ENCODE measurements at places on chromosomes 5 and 9.

DNA sequence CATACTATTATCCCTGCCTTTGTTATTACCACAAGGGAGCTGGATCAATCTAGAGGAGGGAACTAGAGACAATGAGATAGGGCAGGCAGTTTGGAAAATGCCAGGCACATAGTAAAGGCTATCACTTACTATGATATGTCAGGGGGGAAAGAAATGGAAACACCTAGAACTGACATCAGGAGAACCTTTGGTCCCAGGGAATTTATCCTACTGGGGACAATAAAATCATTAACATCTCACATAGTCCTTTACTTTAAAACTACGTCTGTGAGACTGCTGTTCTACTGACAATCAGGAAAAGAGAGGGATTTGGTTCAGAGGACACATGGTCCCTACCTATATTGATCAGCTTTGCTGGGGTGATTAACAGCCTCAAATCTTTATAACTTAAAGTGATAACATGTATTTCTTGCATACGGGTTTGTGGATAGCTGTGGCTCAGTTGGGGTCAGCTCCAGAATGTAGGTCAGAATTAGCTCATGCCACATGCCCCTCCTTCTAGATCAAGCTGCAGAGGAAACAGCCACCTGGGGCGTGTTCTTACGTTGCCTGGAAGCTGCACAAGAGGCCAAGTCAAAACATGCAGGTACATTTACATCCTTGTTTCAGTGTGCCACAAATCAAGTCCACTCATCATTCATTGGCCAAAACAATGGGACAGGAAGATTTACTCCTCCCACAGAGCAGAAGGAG, 43.9 kb upstream of the ALDOB start:
- no peak for DNase-seq

GRCh38 chr5:123427281-123427680, 4.1 kb upstream of the CEP120 start:
- DNase-seq, result no peak

- no peak for DNase-seq
These were observed 192.6 kb upstream of the PRDM9 start for GRCh38 chr5:23314827-23315226.

DNA sequence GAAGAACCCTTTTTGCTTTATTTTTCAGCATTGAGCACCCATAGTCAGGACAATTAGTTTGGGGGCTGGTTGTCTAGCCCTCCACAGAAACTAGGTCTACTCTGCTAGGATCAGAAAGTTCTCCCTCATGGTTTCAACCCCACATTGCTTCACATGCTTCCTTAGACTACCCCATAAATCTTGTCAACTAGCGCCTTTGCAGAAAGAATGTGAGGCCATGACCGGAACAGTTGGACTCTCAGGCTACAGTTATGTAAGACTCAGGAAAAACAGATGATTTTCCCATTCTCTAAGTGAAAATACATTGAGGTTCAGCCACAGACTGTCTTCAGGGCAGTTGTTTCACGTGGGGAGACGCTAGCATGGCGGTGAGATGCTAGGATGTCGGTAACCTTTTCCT, 255.6 kb downstream of the NR3C1 start:
- no peak for DNase-seq

GRCh38 chr9:37220971-37221370, 100.6 kb downstream of the ZCCHC7 start:
- no peak for DNase-seq

- no peak for DNase-seq
These were observed 36.1 kb upstream of the NXNL2 start for GRCh38 chr9:88498880-88499279.

DNA sequence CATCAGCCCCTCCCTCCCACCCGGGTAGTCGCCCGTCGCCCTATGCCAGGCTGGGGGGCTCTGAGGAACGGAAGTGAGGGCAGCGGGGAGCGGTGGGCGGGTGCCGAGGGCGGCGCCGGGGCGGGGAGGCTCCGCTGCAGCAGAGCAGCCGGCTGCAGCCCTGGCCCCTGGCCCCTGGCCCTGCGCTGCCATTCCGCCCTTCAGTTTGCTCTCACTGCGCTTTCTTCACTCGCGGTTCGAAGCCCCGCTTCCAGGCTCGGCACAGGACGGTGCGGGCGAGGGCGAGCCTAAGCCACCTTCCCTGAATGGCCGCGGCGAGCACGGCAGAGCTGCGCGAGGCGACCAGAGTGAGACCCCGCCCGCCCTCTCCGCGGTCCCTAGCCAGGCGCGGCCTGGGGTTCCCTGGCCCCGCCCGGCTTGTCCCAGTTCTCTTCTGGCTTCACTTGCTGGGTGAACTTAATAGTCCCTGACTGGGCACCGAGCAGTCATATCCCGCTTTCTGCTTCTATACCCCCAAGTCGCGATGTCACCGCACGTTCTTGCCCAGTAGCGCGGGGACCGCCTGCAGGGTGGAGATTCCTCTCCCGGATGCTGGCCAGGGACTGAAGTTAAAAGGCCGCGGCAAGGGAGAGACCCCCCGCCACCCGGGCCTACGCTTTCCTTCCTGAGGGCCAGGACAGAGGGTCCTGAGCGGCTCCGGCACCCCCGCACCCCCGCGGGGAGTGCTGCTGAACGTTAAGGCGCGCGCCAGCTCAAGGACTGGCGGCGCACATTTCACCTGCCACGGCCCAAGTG, 623 bp upstream of the TRIM36 start:
- DNase-seq, result no peak

DNA sequence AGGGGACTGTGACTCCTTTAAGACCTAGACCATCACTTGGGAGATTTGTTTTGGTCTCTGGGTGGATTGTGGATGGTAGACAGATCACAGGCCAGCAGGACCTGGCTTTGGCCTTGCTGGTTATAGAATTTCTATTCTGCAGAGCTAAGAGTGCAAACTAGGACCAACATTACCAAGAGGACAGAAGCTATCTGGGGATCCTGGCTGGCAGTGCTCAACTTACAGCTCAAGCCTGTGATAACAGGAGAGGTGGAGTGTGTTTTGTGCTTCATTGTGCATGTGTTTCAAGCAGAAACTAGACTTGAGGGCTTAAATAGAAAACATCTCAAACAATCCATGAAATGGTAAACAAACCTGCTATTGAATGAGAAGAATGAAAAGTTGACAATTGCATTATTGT, 106.7 kb downstream of the ZNF462 start:
- DNase-seq, result no peak

DNA sequence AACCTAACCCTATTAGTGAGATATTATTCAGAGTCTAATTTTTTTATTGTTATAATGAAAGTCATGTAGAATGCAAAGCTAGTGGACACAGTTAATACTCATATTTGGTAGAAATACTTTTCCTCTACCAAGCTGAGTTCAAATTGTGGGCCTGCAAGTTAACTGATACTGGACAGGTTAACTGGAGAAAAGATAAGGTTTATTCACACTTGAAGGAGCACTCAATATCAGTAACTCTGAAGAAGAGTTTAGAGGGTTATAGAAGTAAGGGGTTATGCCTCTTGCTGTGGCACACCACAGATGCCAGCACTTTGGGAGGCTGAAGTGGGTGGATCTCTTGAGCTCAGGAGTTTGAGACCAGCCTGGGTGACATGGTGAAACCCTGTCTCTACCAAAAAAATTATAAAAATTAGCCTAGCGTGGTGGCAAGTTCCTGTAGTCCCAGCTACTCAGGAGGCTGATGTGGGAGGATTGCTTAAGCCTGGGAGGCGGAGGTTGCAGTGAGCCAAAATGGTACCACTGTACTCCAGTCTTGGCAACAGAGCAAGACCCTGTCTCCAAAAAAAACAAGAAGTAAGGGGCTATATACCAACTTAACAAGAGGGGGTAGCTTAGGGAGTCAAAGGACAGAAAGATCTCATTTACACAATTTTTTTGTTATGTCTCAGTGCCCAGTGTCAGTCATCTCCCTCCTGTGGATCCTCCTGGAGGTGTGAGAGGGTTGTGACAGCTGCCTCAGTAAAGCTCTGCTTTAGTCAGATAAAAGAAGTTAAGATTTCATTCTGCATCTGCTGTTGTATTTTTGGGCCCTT, 121.2 kb upstream of the GRHPR start:
- DNase-seq, result no peak

DNA sequence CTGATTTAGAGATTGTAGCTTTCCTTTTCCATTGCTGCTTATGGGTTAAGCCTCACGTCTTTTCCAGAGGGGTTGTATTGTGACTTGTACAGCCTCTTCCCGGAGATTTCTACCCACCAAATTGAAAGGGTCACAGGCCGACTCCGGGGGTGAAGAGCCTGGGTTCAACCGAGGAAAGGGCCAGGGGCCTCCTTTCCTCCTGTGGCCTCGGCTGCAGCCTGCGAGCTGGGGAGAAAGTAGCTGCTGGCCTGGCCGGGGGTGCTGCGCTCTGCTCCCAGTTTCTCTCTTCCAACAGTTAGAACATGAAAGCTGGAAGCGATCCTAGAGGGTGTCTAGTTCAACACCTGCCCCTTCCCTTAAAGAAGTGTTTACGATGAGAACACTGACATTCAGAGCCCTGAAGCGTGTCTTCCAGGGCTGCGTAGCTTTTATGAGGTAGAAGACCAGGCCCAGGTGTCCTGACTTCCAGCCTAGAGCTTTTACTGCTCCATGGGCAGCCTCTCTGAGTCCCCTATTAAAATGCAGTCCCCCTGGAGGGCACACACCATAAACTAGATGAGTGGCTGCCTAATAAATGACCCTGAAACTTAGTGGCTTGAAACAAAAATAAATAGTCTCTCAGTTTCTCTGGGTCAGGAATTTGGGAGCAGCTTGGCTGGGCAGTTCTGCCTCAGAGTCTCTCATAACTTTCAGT, 56.9 kb downstream of the ACER2 start:
- DNase-seq, result no peak

DNA sequence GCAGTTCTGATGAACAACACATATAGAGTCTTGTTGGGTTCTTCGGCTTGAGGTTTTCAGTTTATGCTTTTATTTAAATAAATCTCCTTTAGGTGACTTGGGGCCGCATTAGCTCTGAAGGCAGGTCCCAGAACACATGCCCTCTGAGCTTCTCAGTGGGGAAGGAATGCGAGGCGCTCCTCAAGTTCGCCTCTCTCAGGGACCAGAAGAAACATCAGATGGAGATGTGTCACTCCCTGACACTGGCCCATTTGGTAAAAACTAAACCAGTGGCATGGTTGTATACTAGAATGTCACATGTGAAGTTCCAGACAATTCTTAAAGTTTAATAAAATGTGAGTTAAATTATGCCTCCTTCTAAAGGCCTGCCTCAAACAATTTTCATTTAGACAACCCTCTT, 1.9 kb downstream of the MACROH2A1 start:
- no peak for DNase-seq

- no peak for DNase-seq
These were observed 56.3 kb downstream of the TMEM174 start for GRCh38 chr5:73229271-73229670.

DNA sequence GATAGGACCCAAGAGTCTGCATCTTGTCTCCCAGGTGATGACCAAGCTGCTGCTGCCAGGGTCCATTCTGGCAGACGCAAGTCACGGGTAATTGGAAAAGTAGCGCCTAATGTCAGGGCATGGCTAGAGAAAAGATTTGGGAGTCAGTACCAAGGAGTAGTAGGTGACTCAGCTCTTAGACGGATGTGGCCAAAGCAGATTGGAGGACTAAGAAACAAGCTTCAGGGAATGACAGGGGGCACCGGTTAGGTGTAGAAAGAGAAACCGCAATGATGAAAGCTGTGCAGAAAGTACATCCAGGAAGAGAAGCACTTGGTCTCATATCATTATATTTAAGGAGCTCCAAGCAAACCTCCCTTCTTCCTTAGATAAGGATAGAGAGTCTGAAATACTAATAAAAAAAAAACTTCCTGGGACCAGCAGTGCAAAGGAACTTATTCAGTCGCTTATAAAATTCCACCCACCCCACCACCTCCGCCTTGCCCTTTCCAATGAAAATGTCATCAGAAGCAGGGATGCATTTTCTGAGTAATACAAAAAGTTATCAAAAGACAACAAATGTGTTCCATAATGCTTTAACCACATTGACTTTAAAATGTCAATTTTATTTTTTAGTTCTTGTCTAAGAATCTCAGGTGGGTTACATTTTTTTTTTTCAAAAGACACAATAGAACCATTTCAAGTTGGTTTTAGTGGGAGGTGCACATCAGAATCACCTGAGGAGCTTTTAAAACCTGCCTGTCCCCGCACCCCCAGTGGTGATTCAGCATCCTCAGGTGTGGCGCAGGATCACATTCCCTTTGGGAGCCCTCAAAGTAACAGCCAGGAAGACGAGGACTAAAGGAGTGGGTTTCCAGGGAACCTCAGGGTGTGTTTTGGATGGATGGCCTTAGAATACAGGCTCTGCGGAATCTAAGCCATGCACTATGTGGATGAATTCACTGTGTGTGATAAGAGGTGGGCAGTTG, 31.2 kb downstream of the PTPN3 start:
- DNase-seq, result no peak

GRCh38 chr5:143892271-143892670, 80.3 kb downstream of the HMHB1 start:
- no peak for DNase-seq

DNA sequence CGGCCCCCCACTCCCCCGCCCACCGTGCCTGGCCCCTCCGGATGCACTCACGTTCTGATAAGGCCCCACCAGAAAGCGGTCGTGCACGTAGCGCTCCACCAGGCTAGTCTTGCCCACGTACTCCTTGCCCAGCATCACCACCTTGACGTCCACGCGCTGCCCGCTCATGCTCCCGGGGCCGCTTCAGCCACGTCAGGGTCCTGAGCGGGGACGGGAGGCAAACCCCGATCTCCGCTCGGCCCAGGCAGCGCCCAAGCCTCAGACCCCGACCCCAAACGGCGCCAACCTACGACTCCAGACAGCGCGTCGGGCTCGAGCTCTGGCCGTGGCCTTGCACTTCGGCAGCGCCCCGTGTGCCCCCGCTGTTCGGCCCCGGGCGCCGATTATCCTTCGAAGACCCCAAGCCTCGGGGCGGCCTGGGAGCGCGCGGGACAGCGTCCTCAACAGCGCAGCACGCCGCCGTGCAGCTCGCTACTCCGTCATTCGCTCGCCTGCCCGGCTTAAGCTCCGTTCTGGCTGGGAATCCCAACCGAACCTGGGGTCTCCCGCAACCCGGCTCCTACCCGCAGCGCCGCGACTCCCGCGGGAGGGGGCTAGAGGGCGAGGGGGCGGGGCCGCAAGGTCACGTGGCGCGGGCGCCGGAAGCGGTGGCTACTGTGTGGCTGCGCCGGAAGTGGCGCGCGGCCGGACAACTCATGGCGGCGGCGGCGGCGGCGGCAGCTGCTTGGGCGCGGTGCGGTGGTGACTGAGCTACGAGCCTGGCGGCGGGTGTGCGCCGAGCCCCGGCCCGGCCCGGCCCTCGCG, at the start of the genes PRELID1 and RAB24:
TSS of gene PRELID1 (plus strand) at position 679 of the 804 bp plus-strand sequence. CDS start 187 bp downstream, outside the sequence.
TSS of gene RAB24 (minus strand) at position 599 of the 804 bp plus-strand sequence. CDS start at position 168, 431 bp downstream.
- DNase-seq, result peak; percentile 90

DNA sequence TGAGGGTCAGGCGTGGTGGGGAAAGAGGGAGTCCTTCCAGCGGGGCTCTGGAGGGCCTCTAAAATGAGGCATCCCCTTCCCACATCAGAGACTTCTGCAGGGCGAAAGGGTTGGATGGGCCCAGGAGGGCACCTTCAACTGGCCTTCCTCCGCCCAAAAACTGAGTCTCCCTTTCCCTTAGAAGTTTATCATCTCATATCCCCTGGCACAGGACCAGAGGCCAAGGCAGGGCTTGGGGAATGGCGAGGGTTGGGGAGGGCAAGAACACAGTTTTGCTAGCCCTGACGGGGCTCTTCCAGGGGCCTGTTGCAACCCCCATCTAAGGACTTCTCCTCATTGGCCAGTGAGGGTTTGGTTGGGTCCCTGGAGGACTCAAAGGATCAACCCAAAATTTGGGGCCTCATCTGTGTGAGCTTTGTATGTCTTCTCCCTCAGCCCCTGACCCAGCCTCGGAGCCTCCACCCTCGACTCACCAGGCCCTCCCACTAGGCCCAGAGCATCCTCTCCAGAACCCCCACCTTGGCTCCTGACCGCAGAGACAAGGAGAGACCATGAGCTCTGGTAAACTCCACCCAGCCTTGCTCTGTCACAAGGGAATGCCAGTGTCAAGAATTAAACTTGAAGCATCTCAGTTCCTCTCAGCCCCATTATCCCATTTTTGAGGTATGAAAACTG, 24.1 kb downstream of the AQP7 start:
- DNase-seq, result no peak

Measured in stimulated activated CD4-positive, alpha-beta T cell treated with anti-CD3 and anti-CD28 coated beads, Interleukin-4, amount 100 ng/mL, for 48 hours (primary cell).